ENCODE measurements at places on chromosomes 6 and 20.
A peak's percentile ranks its signal among the peaks of the same experiment; 100 is the strongest.

GRCh38 chr6:34912715-34913464 lies 23.8 kb downstream of the ANKS1A start:
- DNase-seq: no peak

DNA sequence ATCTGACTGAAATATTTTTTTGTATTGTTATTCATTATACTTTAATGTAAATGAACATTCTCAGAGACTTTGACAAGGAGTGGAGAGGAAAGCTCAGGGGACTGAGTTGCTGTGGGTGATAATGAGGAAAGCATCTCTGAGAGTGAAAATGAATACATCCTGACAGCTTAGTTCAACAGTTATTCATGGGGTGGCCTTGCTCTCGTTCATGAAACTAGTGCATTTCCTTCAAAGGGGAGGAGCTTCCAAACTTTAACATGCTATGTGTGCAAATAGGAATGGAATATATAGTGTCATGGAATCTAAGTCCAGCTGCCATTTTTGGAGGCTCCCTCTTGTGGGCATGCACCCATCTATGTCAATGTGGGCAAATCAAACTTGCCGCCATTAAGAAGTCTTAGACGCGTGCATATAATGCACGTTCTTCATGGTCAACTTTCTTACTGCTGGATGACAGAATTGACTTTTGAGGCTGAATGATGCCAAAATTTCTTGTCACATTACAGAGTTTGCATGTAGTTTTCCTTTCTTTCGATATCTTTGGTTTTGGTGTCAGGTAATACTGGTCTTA lies 124.3 kb upstream of the TMEM170B start:
- no peak for DNase-seq

GRCh38 chr6:141321493-141322347 lies 811.0 kb upstream of the GJE1 start:
- no peak for DNase-seq

DNA sequence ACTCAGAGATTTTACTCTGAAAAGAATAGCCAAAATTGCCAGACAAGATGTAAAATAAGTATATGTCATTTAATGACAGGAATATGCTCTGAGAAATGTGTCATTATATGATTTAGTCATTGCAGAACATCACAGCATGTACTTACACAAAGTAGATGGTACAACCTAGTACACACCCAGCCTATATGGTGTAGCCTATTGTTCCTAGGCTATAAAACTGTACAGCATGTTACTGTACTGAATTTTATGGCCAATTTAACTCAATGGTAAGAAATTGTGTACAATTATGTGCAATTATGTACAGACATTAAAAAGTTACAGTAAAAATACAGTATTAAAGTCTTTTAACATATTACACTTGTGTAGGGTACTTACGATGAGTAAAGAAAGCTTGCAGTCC lies 311.9 kb upstream of the EPHA7 start:
- DNase-seq: no peak

- DNase-seq: no peak
Measured at GRCh38 chr20:38260378-38261053, at the start of gene KIAA1755. TSS of gene KIAA1755 (minus strand) at chr20:38260735. CDS start at chr20:38260500, 235 bp downstream.

DNA sequence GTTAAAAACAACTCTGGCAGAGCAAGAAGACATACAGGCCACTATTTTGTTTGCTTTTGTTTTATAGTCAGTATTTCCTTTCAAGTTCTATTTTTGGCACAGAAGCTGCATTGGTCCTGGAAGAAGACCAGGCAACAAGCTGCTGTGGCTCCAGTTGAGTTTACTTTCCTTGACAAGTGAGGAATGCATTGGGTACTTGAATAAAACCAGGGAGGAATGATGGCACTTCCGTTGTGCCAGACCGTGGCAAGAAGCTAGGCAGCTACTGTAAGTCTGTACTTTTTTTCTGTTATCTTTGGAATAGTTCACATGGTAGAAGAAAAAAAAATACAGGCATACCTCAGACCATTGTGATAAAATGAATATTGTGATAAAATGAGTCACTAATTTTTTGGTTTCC lies 66.3 kb downstream of the NCOA3 start:
- DNase-seq: peak; percentile 73

DNA sequence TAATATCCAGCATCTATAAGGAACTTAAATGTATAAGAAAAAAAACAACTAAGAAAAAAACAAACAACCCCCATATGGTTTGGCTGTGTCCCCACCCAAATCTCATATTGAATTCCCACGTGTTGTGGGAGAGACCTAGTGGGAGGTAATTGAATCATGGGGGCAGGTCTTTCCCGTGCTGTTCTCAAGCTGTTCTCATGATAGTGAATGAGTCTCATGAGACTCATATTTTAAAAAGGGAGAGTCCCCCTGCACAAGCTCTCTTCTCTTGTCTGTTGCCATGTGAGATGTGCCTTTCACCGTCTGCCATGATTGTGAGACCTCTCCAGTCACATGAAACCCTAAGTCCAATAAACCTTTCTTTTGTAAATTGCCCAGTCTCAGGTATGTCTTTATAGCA lies 105.7 kb upstream of the GJE1 start:
- no peak for DNase-seq

DNA sequence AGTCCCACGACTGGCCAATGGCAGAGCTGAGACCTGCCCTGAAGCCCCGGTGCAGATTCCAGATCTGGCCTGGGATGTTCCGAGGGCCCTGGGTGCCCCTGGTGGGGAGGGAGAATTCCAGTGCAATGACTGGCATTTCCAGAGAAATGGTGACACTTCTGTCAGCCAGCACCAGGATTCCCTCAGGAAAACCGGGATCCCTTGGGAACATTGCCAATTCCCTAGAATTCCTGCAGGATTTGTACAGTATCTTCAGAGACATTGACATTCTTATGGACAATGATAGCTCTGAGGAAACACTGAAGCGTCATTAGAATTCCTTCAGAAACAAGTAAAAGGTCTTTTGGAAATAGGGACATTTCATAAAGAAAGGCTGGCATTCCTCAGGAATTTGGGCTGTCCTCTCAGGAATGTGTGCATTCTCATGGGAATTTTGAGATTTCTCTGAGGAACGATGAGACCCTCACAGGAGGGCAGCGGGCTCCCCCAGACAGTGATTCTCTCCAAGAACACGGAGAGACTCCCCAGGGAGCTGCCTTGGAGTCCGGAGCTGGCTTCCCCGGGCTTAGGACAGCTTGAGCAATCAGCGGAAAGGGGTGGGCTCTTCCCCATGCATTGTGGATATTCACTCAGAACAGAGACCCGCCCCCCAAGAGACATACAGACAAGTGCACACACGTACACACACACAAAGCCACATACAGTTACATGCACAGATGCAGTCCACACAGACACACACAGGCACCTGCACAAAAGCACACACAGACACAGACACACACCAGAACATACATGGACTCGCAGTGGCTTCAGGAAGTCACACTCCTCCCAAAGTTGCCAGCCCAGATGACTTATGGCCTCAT lies 35.2 kb upstream of the BPIFA2 start:
- no peak for DNase-seq

GRCh38 chr20:25054995-25055629 lies 2.8 kb downstream of the ACSS1 start:
- DNase-seq: no peak

DNA sequence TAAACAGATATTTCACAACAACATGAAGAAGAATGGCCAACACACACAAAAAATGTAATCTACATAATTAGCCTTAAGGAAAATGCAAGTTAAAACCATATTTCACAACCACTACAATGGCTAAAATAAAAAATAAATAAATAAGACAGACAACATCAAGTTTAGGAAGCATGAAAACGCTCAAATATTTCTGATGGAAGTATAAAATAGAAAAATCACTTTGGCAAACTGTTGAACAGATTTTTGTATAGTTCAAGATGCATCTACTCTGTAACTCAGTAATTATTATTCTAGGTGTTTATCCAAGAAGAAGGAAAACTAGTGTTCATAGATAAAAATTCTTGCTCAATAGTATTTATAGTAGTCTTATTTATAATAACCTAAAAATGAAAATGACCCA lies 1410.1 kb upstream of the ADGRB3 start:
- DNase-seq: no peak

- DNase-seq: no peak
Measured at GRCh38 chr6:149988550-149989346, 25.0 kb downstream of the ULBP1 start.

- DNase-seq: no peak
Measured at GRCh38 chr6:158184608-158185007, 16.5 kb downstream of the GTF2H5 start.

DNA sequence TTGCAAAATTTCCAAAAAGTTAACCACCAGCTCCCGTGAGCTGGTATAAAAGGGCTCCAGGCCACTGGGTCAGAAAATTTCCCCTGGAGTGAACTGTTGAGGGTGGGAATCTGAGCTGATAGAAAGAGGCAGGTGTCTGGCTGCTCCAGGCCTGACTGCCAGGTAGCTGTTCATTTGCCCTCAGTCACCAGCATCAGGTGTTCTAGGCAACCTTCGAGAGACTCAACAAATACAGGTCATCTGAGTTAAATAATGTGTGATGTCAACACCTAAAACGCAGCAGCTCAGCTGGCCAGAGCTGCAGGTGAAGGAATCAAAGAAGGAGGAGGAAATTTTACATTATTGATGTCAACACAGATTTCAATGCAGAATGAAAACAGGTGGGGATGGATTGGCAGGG lies 46.7 kb downstream of the KCNK5 start:
- DNase-seq: no peak

DNA sequence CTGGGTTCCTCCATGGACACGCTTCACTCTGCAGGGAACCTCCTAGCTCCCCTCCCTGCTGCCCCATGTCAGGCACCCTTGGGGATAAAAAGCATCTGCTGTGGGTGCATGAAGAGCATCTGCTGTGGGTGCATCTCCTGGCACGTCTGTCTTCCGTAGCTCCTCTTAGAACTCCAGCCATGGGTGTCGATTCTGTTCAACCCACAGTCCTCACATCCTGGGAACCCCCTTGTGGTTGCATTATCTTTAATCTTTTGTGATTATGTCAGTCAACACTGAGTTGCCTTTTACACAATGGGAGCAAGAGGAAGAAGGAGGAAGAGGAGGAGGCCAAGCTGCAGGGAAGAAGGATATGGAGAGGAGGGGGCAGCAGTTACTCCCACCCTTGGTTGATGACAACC lies 24.1 kb upstream of the CCR6 start:
- no peak for DNase-seq

GRCh38 chr6:356828-357251 lies 34.7 kb upstream of the IRF4 start:
- peak; percentile 64 for DNase-seq
